ENCODE measurements at places on chromosomes 4 and X.

- no peak for DNase-seq
These were observed 1786.3 kb upstream of the TENM3 start for GRCh38 chr4:180456928-180457327.

GRCh38 chr4:24745172-24745895 lies 50.0 kb upstream of the SOD3 start:
- DNase-seq: no peak

GRCh38 chrX:104307341-104307740 lies 52.6 kb upstream of the ESX1 start:
- no peak for DNase-seq

DNA sequence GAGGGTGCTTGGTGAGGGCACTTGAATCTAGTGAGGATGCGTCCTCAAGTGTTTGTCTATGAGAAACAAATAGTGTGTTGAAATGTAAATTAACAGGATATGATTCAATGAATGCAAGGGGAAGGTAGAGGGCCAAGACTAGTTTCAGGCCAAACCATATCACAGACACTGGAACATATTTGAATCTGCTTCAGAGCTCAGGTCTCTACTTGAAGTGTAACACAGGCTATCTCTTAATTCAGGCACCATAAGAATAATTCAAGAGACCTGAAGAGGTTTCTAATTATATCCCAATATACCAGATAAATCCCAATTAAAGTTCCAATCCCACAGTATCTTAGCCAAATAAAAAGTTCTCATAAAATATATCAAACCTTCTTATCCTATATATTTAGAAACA lies 146.5 kb upstream of the INTU start:
- DNase-seq: no peak

DNA sequence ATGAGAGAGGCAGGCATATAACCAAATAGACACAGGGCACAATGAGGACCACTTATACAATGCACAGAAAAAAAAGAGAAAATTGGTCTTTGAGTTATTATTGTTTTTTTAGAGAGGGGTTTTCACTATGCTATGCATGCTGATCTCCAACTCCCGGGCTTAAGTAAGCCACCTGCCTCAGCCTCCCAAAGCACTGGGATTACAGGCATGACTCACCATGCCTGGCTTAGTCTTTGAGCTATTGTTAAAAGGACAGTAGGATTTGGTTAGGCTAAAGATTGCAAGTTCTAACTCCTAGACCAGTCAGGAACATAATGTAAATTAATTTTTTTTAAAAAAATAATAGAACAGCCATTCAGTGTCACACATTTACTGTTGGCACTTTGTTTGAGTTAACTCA lies 340.1 kb downstream of the GPAT3 start:
- no peak for DNase-seq

GRCh38 chr4:184313702-184314659 lies 96.3 kb upstream of the ENPP6 start:
- DNase-seq: no peak

- DNase-seq: no peak
These were observed 154.0 kb downstream of the GRIA3 start for GRCh38 chrX:123337886-123338639.

DNA sequence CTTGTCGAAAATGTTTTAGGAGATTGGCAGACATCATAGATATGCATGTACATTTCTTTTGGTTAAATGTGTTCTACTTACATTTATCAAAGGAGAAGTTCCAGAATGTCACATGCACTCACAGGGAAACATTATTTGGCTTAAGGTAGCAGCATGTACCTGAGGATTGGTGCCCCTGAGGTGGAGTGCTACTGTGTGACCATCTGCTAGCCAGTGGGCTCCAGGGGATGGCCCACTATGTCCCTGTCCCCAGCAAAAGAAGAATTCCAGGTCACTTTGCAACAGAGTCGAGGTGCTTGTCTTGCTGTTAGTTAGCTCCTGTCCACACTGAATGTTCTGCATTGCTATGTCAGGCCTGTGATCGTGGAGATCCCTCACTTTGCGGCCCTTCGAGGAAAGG lies 283.2 kb downstream of the ANK2 start:
- no peak for DNase-seq

DNA sequence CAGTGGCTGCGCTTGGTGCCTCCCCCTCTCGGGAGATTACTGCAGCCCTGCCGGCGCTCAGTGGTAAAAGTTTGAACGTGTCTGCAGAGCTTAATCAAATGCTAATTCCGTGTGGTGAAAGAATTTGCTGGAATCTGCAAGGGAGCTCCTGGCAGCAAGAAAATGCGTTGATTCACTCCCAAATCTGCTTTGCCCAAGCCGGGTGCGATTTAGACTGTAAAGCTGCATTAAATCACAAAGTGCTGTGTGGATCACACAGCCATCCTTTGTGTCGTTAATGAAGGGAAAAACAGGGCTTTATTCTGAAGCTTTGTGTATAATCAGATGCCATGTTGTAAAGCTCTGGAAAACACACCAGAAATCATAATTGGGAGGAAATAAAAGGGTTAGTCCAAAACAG lies 444.1 kb downstream of the BCOR start:
- no peak for DNase-seq

- DNase-seq: no peak
These were observed 106.1 kb upstream of the TLL1 start for GRCh38 chr4:165766976-165767375.

- no peak for DNase-seq
These were observed 378.6 kb downstream of the UNC5C start for GRCh38 chr4:95170176-95170575.

- no peak for DNase-seq
These were observed 12.2 kb downstream of the EPHA5 start for GRCh38 chr4:65658117-65658516.

DNA sequence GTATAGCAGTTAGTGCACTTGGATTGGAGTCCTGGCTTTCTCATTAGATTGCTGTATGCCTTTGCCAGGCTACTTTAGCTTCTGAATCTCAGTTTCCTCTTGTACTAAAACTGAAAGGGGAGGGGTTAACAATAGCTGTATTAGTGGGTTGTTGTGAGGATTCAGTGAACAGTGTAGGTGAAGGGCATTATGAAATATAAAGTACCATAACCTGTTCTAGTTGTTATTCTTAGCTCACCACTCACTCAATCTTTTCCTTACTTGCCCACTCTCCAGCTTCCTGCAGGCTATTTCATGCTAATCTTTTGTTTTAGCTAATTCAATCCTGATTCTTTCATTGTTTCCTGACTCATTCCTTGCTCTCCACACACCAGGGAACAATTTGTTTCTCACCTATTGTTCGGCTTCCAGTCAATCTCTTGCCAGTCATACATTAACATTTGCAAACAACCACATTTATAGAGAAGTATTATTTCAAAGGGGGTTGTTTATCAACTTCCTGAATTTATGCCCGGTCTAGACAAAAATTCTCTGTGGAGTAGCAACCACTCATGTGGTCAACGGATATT lies 50.6 kb upstream of the EDA start:
- no peak for DNase-seq

- no peak for DNase-seq
These were observed 162.6 kb downstream of the PRR32 start for GRCh38 chrX:126982158-126982557.

GRCh38 chrX:41335198-41335957 lies 1.4 kb downstream of the DDX3X start:
- no peak for DNase-seq

DNA sequence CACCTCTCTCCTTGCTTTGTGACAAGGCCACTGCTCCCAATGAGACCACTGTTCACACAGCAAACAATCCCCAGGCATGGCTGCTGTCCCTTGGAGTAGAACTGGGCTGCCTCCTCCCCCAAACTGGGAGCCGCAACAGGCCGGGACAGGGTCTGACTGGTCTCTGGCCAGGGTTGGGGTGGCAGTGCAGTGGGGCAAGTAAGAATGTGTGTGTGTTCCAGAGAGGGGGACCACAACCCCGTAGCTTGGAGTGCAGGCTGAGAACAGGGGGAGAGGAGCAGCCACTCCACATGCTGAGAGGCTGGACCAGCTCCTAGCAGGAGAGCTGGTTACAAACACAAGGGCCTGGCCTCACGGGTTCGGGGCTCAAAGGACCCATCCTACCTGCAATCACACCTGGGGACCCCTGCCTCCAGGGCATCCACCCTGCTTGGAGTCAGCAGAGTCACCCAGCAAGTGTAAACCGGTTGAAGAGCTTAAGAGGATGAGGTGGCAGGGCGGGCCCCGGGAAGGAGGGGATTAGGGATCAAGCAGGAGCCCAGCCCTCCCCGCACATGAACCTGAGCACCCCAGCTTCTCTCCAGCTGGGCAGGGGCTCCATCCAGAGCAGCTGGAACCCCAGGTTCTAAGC lies 3.8 kb upstream of the ZNF185 start:
- no peak for DNase-seq

Data from fibroblast of the conjunctiva (primary cell).